ENCODE measurements at places on chromosomes 7 and 10.
A peak's percentile ranks its signal among the peaks of the same experiment; 100 is the strongest.

DNA sequence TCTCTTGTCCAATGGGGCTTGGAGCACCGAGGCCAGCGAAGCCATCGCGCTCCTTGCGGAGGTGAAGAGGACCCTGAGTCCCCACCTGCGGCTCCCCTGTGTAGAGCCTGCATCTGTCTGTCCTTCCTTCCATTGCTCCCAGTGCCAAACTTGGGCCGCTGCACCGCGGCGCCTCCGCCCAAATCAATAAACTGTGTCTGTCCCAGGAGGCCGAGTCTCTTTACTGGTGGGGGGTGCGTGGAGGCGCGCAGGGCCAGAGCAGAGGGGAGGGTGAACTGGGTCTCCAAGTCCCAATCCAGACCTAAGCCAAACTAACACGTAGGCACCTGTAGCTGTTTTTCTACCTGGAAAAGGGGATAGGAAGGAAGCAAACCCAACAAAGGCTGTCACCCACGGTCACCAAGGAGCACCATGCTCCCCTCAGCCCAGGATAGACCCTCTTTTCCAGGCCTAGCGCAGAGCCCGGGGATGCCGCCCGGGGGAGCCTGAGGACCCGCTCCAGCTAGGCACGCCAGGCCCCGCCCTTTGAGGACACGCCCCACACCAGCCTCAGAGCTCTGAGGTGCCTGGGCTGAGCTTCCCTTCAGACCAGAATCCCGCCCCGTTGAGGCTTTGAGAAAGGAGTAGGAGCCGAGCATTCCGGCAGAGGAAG is 1.2 kb upstream of the CHAT start:
- DNase-seq = no peak

- DNase-seq = peak; percentile 48
Observed at GRCh38 chr7:151782598-151783448, 94.1 kb downstream of the PRKAG2 start.

GRCh38 chr7:28128608-28129007 is 52.0 kb downstream of the JAZF1 start:
- no peak for DNase-seq

DNA sequence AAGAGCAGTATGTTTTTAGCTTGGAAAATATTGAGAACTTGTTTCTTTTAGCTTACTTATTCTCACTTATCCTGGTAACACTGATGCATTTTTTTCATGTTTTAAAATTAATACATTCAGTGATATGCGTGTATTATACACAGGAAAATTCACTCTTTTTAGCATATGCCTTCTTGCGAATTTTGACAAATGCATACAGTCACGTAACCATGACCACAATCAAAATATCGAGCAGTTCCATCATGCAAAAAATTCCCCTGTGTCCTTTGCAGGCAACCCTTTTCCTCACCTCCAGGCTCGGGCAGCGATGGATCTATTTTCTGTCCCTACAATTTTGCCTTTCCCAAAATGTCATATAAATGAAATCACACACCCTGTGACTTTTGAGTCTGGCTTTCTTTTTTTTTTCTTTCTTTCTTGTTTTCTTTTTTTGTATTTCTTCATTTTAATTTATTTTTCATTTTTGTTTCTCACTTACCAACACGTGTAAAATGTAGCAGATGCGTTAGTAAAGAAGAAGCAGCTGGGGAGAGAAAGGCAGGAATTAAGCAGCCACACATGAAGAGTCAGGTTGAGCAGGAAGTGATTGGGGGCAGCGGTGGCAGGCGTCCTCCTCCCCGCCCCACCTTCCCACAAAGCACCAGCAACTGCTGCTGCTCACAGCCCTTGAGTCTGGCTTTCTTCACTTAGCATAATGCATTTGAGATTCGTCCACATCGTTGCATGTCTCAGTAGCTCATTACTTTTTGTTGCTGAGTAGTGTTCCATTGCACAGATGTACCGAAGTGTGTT is 29.9 kb downstream of the ADRB1 start:
- DNase-seq = no peak

- DNase-seq = no peak
Observed at GRCh38 chr7:32264702-32265284, 194.6 kb upstream of the PDE1C start.

GRCh38 chr7:25894902-25895791 is 256.9 kb upstream of the NFE2L3 start:
- DNase-seq = peak; percentile 19

DNA sequence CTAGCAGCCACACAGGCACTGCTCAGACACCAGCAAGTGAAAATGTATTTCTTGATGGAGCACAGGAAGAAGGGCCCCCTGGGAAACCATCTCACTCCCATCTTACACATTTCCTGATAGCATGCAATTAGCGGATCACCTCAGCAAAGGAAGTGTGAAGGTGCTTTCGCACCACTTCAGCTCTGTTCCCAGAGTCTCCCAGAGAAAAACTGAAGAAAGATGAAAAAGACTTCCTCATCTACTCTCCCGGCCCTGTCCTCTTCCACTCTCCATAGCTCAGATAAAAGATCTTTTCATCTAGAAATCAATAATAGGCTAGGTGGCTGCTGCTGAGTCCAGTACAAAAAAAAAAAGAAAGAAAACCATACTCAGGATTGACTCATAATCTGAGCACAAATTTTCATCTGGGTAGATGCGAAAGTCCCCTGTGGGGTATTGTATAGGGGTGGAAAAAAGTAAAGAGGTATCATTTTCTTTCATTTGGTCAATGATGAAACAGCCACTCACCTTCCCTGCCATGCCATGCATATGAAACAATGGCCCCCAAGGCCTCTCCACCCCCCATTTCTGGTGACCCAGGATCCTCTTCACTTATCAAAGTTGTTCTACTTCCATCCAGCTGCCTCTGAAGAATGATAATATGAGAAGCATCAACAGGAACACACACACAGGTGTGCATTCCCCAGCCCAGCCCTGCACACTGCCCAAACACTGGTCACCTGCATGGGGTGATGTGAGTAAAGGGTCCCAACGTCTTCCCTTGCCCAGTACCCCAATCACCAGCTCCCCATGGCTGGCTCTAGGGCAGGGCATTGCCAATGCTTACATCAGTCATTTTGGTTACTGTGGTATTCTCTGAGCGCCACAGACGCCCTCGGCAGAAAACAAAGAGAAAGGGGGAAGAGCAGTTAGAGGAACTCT is 48.8 kb upstream of the DGKI start:
- no peak for DNase-seq

GRCh38 chr10:77105761-77106221 is 531.8 kb downstream of the KCNMA1 start:
- DNase-seq = no peak

DNA sequence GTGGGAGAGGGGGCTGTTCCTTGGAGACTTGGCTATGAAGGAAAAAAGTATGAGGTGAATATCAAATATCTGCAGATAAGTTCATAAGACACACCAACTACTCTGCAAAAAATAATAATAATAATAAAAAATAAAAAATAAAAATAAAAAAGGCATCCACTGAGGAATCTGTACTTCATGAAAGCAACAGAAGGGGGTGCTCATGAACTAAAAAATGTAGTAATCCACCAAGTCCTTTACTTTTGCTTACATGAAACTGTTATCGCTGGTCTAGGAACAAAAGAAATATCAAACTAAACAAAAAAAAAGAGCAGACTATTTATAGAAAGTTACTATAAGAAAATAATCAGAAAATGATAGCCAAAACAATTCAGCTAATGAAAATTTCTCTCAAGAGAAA is 579.0 kb downstream of the PHTF2 start:
- DNase-seq = no peak

DNA sequence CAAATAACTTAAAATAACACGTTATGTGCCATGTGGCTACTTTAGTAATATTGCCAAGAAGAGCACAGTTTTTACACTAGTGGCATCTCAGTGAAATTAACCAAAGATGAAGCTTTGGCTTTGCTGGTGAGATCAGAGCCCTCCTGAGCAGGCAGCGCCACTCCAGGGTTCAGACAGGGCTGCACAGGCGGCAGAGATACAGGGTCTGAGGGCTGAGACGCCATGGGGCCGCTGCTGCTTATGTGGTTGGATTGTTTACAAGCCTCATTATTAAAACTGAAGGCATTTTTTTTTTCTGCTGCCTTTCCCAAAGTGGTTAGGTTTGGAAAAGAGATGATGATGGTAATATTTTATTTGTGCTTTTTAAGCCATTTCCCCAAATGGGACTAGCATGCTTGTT is 68.8 kb upstream of the DNAJB6 start:
- no peak for DNase-seq

DNA sequence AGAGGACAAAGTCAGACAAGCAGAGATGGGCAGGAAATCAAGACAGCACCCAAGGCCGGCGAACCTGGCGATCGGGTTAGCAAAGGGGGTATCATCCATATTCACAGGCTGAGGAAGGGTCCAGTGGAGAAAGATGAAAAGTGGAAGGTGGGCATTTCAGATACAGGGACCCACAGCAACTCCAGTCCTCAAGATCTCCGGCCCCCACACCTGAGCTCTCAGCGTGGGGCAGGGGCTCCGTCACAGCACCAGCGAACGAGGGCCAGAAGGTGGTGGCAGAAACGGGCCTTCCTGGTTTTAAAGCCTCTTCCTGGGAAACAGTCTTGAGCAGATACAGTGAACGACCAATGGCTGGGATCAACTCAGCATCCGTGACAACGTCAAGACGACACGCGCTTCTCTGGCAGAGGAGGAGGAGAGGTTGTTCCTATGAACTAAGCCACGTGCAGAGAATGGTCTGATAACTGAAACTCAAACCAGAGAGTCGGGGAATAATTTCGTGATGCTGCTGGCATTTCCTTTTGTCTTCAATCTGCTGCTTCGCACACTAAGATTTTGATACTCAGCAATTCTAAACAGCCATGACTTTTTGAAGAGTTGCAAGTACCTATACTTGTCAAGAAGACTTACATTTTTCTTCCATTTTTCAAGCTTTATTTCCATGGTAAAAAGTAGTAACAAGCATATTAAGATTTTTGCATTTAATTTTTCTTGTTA is 219.8 kb downstream of the ZMYND11 start:
- no peak for DNase-seq

DNA sequence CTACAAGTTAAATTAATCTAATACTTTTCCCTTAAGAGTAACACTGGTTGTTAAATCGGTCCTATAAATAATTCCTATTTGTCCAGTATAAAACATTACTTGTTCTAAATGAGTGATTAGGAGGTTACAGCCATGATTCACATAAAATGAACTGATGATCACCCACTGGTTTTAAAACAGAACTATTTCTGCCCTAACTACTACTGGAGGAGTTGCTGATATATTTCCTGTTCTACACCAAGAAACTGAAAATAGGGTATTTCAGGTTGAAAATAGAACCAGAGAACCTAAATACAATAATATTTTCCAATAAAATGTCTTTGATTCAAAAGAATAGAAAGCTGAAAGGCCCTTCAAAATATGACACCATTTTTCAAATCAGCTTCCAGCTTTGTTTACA is 30.9 kb downstream of the DNAJC1 start:
- DNase-seq = no peak

GRCh38 chr10:54800741-54801421 is at the start of gene PCDH15:
TSS of gene PCDH15 (minus strand) at chr10:54801231. CDS start at chr10:54664262, 136,969 bp downstream.
- no peak for DNase-seq

DNA sequence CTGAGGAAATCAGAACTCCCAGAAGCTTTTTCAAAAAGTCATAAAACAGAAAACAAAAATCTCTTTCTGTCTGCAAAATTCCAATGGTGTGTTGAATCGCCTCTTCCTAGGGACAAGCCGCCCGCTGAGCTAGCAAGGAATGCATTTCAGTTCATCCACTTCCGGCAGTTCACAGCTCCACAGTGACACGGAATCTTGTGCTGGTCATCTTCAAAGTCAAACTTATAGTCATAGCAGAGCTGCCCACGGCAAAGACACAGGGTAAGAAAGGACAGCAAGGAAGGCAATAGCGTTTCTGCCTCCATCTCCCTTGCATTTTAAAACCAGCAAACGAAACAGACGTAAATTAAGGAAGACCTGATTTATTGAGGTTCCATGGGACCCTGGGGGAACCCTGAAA is 111.2 kb downstream of the GALNT11 start:
- no peak for DNase-seq

- DNase-seq = no peak
Observed at GRCh38 chr10:44978570-44979280, at the start of gene DEPP1. TSS of gene DEPP1 (minus strand) at chr10:44978809. CDS start at chr10:44978030, 779 bp downstream.

- no peak for DNase-seq
Observed at GRCh38 chr10:7601023-7601656, 65.6 kb downstream of the ITIH5 start.

DNA sequence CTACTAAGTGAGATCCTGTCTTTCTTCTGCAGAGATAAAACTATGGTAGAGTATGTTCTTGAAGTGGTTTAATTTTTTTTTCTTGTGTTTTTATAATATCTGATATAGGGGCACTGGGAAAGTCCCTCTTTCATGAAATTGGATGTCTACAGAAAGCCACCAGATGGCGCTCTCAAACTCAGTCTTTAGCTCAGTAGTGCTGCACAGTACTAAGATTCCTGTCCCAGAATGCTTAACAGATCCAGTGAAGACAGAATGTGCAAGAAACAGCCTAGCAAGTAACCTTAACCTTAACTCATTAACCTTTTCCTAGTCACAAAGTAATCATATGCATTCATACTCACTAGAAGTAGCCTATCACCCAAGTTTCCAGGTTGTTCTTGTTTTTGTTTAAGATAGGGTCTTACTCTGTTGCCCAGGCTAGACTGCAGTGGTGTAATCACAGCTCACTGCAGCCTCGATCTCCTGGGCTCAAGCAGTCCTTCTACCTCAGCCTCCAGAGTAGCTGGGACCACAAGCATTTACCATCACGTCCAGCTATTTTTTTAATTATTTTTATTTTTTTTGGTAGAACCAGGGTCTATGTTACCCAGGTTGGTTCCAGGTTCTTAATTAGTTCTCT is 56.7 kb downstream of the IDE start:
- DNase-seq = peak; percentile 51

DNA sequence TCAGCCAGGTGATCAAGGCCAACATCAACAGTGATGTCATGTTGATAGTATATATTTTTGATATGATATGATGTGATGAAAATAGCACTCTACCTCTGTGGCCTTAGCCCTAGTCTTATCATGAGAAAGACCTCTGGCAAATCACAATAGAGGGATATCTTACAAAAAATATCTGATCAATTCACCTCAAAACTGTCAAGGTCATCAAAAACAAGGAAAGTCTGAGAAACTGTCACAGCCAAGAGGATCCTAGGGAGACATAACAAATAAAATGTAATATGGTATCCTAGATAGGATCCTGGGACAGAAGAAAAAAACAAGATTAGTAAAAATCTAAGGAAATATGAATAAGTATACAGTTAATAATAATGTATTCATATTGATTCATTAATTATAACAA is 92.6 kb downstream of the NRCAM start:
- no peak for DNase-seq

DNA sequence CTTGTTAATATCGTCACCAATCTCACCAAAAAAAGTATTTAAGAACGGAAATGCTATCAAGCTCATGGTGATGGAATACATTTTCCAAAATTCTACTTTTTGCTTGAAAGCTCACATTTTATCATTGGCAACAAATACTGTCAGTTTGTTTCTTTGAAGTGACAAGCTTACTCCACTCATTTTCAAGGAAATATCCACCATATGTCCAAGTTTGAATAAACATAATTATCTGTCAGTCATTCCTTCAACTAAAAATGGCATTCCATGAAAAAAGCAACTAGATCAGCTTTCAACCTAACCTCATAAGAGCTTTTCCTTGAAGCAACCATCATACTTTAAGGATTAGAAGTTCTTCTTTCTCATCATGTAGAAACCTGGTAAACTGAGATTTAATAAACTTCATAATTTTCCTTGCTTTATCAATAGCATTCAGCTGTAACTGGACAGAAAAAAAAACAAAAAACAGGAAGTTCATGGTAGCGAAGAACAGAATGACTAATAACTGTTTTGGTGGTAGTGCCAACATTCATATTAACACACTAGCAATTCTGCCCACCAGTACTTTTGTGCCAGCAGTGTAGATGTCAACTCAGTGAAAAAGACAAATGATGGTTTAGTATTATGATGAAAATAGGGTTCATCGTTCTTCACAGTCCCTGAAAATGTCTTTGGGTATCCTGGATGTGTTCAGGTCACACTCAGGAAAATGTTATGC is 764.9 kb downstream of the GRM8 start:
- no peak for DNase-seq
